ENCODE measurements at places on chromosomes 4 and X.

GRCh38 chr4:45679411-45679810 is 444.4 kb downstream of the GABRG1 start:
- no peak for DNase-seq

DNA sequence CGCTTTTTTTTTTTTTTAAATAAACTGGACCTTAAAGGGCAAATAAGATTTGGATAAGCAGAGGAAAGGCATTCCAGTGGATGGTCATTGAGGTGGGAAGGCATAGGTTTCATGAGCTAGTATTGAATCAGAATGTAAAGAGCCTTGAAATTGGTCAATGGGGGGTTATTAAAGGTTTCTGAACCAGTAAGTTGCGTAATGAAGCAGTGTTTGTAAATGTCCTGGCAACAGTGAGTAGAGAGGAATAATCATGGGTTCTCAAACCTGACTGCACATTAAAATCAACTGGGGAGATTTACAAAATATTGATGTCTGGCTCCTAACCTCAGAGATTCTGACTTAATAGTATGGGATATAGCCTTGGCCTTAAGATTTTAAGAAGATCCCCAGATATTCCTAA is 23.2 kb upstream of the AMOT start:
- DNase-seq = no peak

GRCh38 chr4:55311792-55312488 is 34.1 kb upstream of the SRD5A3 start:
- DNase-seq = no peak

DNA sequence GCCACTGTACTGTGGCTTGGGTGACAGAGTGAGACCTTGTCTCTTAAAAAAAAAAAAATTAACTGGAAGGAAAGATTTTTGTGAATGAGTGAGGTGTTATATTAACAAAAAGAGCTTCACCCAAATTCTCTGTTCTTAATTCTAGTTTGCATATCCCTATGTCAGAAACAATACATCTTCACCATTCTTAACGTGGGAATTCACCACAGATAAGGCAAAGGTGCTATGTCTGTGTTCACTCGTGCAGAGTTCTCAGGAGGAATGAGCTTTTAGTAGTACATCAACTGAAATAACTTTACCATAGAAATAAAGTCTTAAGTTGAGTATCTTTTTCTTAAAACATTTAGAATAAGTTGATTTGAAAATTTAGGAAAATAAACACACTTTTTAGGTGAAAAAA is 135.1 kb downstream of the RAPGEF2 start:
- DNase-seq = no peak

DNA sequence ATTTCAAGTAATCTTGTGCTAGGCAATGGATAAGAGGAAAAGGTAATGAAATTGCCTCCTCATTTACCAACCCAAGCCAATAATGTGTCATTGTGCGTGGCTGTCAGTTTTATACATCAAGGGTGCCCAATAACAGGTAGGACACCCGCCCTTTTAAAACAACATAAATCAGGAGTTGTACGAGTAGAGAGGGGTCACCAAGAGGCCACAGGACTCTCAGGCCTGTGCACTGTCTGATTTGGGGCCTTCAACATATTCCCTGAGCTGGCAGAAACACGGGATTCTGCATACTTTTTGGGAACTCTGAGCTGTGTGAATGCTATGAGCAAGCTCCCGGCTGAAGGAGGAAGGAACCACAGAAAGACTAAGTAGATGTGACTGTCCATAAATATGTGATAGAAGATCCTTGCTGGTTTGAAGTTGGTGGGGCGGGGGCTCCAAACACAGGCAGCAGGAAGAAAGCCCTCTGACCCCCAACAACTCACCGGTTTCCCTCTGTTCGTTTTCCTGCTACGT is 82.7 kb upstream of the MAML3 start:
- DNase-seq = no peak

DNA sequence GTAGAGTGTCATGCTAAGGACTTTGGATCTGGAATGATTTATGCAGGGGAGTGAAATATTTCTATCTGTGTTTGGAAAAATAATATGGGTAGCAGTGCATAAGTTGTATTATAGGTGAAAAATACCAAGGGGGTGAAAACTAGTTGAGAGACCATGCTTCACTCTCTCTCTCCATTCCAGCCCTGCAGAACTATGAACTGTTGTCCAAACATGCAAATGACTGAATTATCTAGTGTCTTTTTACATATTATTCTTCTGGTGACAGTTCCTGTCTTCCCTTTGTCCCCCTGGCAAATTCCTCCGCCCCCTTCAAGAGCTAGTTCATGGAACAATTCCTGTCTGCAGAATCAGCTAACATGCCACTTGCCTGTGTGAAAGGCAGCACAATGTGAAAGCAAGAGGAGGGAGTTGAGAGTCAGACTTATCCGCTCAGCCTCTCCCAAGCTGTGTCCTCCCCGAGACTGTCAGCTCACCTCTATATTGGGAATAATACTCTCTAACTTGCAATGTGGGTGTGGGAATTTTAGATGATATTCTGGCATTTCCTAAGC is 2.3 kb downstream of the PF4 start:
- DNase-seq = no peak

DNA sequence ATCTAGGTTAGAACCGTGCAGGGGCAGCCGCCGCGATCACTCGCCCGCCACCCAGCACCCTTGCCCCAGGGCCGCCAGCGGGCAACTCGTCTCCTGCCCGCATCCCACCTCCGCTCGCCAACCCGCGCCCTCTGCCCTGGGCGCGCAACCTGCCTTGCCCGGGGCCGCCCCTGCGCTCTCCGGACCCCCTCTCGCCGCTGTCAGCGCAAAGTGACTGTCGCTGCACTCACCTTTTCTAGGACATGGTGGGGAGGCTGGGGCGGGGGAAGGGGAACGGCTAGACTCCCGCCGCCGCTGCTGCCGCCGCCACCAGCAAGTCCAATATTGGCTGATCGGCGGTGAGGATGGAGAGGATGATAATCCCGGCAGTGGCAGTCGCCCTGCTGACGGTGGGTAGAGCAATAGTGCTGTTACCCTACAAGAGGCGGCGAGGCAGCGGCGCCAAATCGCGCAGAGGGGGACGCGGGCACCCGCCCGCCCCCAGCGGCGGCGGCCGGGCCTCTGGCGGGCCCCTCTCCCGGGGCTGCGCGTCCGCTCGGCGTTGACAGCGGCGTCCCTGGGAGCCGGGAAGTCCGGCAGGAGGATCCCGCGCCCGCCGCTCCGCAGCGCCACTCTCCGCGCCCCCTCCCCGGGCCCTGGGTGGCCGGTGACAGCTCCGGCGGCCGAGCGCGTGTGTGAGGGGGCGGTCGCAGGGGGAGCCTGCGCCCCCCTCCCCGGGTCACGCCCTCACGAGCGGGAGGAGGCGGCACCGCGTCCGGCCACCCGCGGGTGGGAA is 2.3 kb upstream of the NR3C2 start:
- no peak for DNase-seq

DNA sequence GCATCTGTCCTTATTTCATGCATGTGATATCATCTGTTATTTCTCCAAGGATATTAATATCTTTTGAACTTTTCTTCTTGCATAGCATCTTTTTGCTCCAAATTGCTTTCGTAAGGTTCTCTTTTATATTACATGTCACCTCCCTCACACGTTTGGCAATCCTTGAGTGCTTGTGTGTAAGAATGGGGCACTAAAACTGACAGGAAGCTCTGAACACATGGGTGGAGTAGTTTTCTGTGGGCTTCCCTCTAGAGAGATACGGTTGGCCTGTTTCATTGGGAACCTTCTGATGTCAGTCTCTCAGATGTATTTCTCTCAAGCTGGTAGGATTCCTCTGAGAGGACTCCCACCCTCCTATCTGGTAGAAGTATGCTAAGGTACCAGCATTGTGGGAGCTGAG is 223.0 kb downstream of the MID1 start:
- no peak for DNase-seq

- DNase-seq = peak; percentile 31
These were observed 1.1 kb downstream of the OGT start for GRCh38 chrX:71533851-71534561.

DNA sequence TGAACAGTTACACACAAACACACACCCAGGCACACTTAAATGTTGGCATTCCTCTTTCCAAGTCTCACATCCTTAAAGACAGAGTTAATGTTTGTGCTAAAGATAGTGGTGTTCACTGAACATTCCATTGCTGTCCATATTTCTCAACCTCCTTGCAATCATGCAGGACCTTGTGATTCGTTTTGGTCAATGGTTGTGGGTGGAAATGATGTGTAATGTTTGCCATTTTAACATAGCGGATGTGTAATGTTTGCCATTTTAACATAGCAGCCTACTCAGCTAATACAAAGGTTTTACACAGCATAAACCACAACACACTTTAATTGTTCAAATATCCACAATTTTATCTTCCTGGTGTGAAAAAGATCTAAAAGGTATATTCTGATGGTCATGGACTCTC is 93.9 kb downstream of the CEP44 start:
- DNase-seq = no peak

DNA sequence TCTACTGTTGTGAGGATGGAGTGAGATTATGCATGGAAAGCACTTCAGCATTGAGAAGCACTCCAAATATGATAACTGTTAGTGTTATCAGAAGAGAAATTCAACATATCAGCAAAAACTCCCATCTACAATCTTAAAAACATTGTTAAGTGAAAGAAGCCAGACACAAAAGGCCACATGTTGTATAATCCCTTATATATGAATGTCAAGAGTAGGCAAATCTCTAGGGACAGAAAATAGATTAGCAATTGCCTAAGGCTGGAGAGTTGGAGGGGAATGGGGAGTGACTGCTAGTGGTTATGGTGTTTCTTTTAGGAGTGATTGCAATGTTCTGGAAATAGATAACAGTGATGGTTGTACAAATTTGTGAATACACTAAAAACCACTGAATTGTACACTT is 122.5 kb upstream of the LNX1 start:
- DNase-seq = no peak

DNA sequence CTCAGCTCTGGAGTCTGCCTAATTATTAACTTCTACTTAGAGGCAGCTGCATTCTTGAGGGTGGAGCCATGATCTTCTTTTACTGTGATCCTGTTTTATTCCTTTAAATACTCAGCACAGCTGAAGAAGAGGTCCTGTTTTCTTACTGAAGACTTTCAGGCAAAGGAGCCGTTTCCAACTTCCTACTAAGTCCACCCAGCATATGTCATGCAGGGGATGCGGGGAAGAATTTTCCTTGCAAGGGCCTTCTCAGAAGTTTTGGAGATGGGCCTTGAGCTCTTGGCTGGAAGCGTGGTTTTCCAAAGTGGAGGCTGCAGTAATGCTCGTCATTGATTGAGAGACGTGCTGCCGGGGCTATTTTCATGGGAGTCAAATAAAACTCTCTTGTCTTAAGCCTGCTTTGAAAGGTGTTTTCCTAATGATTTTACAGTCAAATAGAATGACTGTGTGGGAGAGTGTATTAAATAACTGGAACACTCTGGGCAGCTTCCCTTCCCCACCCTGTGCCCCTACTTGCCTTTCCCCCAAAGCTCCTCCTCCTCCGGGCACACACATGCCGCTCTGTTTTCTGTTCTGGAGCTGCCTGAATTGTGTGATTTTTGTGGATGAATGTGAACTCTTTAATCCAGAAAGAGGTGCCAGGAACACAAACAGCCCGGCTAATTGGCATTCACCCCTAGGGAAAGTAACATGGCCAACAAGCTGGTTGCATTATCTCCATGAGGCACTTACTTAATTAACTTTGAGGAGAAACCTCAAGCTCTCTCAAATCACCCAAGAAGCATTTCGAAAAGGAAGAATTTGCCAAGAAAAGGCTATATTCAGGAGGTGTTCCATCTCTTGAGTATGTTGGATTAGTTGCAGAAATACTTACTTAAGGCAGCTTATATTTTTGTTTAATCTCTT is 28.1 kb downstream of the FGF2 start:
- DNase-seq = no peak

- peak; percentile 15 for DNase-seq
These were observed 13.4 kb downstream of the ARHGEF6 start for GRCh38 chrX:136767104-136767941.

- DNase-seq = no peak
These were observed 4.0 kb upstream of the PCDH7 start for GRCh38 chr4:30716158-30716557.

- DNase-seq = no peak
These were observed 428.9 kb downstream of the EPHA5 start for GRCh38 chr4:65241257-65241997.

All from NCI-H1105 (cell line).